ENCODE measurements at places on chromosomes 3 and 15.

- DNase-seq: no peak
Observed at GRCh38 chr3:11634081-11634635, 9.6 kb downstream of the VGLL4 start.

DNA sequence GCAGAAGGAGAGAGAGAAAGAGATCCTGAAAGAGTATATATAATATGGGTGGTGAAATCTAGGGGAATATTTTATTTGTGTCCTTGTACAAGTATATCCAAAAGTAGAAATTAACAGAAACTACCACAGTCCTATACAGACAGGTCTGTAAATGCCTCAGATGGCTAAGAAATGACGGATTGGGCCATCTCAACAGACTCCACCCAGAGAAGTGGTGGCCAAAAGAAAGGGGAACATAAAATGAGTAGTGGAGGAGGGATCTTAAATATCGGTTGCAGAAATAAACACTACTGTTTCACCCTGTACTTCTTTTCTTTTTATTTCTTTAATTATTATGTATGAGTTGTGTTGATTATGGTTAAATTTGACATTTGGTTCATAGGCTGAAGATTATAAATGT lies 47.7 kb downstream of the CCR3 start:
- DNase-seq: no peak

GRCh38 chr3:71680603-71681002 lies 44.6 kb downstream of the EIF4E3 start:
- peak; percentile 69 for DNase-seq

- no peak for DNase-seq
Observed at GRCh38 chr3:181189556-181189955, 200.0 kb upstream of the DNAJC19 start.

DNA sequence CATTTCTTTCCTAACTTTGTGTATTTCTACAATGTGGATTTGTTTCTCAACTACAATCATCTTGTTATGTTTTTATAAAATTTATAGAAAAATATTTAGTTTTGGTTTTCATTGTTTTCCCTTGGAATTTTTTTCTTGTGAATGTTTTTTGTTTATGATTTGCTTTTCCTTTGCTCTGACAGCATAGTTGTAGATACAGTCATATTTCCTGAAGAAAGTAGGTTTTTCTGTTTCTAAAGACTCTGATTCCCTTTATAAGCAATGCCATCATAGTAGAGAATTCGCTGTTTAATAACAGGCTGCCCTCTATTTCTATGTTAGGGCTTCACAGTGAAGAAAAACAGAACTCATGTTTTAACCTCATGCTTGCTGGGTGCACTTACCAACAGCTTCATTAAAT lies 482.3 kb downstream of the ZBBX start:
- DNase-seq: no peak

DNA sequence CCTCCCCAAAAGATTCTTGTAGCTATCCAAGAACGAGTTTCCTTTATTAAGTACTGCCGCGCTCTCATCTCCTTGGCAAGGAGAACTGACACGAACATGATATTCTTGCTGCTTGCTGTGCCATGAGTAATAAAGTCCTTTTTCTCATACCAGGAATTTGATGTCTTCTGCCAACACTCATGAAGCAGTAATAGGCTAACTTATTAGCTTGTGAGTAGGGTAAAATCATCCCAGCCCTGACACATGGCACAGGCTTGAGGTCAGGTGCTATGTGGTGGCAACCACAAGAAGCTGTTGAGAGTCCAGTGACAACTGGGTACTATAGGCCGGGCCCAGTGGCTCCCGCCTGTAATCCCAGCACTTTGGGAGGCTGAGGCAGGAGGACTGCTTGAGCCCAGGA lies 22.7 kb upstream of the UBXN7 start:
- no peak for DNase-seq

DNA sequence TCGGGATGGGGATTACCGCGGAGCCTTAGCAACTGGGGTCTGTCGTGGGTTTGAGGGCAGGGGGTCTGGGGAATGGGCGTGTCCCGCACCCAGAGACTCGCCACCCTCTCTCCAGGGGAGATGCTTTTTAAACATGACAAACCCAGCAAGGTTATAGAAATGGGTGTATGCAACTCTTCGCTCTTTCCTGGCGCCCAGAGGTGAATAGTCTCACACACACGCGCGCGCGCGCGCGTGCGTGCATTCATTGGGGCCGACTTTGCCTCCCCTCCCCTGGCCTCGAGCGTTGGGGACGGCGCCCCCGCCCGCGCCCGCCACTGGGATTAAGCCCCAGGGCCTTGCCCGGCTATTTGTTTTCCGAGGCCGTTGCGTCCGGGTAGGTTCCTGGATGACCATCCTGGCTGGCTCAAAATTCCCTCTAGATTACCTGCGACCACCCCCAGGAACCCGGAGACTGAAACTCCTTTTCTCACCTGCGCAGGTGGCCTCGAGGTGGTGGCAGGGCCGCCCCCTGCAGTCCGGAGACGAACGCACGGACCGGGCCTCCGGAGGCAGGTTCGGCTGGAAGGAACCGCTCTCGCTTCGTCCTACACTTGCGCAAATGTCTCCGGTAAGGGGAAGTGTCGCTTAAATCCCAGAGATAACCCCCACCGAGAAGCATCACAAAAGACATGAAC lies 777 bp downstream of the GPR160 start:
- DNase-seq: no peak

- DNase-seq: peak; percentile 25
Observed at GRCh38 chr15:43748376-43748775, 2.1 kb downstream of the PDIA3 start.

DNA sequence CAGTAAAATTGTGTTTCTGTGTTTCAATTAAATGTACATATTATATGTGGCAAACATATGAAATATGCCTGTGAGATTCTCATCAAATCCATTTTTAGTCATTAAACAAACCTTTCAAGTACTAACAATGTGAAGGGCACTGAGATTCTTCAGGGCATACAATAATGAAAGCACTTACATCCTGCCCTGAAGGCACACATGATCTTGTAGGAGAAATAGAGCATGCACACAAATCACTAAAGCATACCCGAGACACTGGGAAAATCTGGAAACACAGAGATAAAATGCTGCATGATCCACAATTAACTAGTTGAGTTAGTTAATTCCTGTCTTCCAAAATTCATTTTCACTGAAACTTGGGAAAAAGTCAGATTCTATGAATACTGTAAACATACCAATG lies 810.5 kb upstream of the NECTIN3 start:
- no peak for DNase-seq

DNA sequence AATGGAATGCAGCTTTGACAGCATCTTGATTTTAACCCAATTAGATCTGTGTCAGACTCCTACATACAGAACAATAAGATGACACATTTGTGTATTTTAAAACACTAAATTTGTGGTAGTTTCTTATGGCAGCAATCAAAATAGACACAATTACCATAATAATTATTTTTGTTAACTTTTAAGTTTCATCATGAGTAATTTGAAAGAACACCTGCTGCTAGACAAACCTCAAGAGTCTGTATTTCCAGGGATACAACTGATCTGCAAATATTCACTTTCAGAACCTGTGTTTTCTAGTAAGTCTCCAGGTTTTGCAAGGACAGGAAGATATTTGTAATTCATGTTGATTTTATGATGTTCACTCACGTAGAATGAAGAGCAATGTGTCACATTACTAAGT lies 736.8 kb downstream of the DIPK2A start:
- no peak for DNase-seq

DNA sequence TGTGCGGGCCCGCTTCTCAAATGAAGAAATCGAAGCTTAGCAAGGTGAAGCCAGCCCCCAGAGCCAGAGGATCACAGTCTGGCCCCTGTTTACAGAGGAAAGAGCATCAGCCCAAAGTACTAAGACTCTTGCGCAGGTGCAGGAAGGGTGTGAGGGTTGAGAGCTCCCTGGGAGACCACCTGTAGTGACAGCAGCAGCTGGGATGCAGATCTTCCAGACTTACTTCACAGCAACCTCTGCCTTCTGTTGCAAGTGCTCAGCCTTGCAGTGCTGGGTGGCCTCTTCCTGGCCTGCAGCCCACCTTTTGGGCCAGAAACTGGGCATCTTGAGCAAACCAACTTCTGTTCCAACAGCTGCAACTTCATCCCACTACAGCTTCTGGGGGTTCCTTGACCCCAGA lies 19.7 kb downstream of the SPATA12 start:
- DNase-seq: no peak

- no peak for DNase-seq
Observed at GRCh38 chr15:32843219-32843815, 125.5 kb downstream of the GREM1 start.

GRCh38 chr15:90000186-90001001 lies 730 bp upstream of the ZNF710 start:
- DNase-seq: peak; percentile 52

GRCh38 chr3:141929341-141929995 lies 53.0 kb downstream of the ATP1B3 start:
- DNase-seq: no peak

DNA sequence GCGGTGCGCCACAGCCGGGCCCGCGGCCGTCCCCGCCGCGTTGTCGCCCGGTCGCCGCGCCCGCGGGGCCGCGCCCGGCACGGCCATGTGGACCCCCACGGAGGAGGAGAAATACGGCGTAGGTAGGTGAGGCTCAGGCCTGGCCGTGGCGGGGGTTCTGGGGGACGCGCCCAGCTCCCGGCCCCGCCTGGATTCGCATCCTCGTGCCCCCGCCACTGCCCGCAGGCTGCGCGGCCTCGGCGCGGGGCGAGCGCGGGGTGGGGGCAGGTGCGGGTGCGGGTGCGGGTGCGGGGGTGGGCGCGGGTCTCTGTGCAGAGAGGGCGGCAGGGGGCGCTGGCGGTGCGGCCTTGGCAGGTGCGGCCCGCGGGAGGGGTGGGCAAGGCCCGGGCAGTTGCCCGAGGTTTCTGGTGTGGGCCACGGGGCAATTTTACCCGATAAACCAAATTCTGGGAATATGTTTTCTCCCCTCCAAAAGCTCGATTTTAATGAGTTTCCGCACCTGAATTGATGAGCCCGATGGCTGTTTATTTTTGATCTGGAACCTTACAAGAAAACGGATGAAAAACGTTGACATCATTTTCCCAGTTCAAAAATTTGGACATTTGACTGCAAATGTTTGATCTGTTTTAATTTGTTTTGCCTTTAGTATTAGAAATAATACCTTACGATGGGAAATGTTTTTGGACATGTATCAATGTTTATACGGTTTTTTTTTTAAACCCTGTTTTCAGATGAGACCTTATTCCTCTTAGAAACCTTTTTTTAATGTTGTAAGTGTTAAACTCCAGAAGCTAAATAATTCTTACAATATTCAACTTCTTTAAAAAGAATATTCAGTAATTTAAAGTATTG lies 678 bp downstream of the DOCK3 start:
- no peak for DNase-seq

GRCh38 chr3:64351713-64352638 lies 126.7 kb upstream of the PRICKLE2 start:
- no peak for DNase-seq

GRCh38 chr3:48553886-48554845 lies 2.4 kb downstream of the PFKFB4 start:
- no peak for DNase-seq

GRCh38 chr15:74616366-74616939 lies 817 bp downstream of the CLK3 start:
- DNase-seq: peak; percentile 71

DNA sequence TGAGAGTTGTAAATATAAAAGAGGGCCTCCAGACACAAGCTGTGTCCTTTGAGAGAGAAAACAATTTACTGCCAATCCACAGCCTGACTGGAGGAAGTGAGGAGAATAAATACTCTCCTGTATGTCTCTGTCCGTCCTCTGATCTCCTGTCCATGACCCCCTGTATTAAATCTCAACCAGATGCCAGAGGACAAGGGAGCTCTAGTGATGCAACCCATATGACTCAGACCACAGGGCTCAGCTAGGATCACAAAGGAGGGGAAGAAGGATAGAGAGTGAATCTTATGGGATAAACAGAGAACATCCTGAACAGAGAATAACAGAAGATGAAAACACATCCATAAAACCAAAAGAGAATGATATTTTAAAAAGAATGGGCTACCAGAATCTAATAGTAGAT lies 482.6 kb downstream of the PLOD2 start:
- DNase-seq: no peak

GRCh38 chr15:73683777-73684580 lies at the start of gene CD276:
CD276 (plus strand) TSS chr15:73684383; CDS start chr15:73699640, 15,257 bp downstream.
- DNase-seq: peak; percentile 93

DNA sequence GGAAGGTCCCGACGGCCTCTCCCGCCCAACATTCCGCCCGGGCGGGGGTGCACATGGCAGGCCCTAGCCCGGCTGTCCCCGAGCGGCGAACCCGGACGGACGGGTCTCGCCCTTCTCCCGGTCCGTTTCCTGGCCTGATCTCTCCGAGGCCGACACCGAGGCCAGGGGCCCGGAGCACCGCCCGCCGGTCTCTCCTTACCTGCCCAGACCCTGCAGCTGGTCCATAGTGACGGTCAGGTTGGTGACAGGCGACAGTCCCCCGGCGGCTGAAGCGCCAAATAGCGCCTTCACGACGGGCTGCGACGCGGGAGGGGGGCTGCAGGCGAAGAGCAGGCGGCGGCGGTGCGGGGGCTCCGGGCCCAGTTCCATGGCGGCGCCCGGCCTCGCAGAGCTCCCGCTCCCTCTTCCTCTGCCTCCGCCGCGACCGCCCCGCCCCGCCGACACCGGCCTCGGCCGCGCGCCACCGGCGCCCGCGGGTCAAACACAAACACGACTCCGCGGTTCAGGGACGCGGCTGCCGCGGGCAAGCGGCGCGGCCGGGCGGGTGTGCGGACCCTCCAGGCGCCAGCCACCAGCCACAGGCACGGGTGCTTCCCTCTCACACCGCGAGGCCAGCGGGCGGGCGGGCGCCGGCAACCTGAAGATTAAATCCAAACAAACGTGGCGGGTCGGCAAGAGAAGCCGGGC lies 495 bp downstream of the CDC25A start:
- peak; percentile 68 for DNase-seq

DNA sequence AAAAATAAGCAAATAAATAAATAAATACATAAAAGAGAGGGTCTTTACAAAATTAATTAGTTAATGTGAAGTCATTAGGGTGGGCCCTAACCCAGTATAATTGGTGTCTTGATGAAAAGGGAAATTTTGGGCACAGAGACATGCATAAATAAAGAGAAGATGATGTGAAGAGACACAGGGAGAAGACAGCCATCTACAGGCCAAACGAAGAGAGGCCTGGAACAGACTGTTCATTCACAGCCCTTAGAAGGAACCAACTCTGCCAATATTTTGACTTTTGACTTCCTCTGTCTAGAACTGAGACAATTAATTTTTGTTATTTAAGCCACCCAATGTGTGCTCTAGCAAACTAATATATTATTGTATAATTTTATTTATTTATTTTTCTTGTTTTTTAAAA lies 29.6 kb upstream of the SELENOK start:
- DNase-seq: peak; percentile 16

Data from AG08396 (cell line).